ENCODE measurements at places on chromosomes 1 and 21. TPM values are rescaled to one million over a fixed set of nuclear protein-coding genes. Genes with fewer than 3 reads are reported as not detected.

OR6K3 gene
- polyA plus RNA-seq, result not detected

LCE7A gene
- not detected for polyA plus RNA-seq

LRRC71 gene
- polyA plus RNA-seq, result 1.1 TPM

TNFSF18 gene
- polyA plus RNA-seq, result not detected

HIVEP3 gene
- polyA plus RNA-seq, result 3.7 TPM

DDR2 gene
- polyA plus RNA-seq, result 19.1 TPM

RAVER2 gene
- polyA plus RNA-seq, result 25.2 TPM

SH2D5 gene
- polyA plus RNA-seq, result 1.7 TPM

APCS gene
- polyA plus RNA-seq, result not detected

C1QA gene
- polyA plus RNA-seq, result 11.4 TPM

DNA sequence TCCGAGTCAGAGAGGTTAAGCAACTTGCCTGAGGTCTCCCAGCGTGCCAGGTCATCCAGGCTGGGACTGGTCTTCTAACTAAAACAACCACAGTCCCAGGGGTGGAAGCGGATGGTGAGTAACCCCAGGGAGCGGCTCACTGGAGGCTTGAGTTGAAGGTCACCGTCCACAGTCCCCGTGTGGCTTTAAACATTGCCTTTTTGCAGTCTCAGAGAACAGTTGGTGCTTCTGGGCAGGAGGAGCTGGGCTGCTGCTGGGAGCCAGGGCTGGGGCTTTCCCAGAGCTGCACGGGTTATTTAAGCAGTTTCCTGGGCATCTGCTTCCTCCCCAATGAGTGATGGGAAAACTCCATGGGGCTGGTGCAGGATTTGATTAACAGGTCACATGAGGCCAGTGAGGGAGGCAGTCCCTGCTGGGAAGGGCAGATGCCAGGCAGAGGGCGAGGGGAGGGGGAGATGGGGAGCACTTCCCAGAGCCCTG is 12.3 kb downstream of the ARHGEF10L start:
- DNase-seq, result no peak

GRCh38 chr1:194047921-194048320 is 861.5 kb upstream of the B3GALT2 start:
- no peak for DNase-seq

DNA sequence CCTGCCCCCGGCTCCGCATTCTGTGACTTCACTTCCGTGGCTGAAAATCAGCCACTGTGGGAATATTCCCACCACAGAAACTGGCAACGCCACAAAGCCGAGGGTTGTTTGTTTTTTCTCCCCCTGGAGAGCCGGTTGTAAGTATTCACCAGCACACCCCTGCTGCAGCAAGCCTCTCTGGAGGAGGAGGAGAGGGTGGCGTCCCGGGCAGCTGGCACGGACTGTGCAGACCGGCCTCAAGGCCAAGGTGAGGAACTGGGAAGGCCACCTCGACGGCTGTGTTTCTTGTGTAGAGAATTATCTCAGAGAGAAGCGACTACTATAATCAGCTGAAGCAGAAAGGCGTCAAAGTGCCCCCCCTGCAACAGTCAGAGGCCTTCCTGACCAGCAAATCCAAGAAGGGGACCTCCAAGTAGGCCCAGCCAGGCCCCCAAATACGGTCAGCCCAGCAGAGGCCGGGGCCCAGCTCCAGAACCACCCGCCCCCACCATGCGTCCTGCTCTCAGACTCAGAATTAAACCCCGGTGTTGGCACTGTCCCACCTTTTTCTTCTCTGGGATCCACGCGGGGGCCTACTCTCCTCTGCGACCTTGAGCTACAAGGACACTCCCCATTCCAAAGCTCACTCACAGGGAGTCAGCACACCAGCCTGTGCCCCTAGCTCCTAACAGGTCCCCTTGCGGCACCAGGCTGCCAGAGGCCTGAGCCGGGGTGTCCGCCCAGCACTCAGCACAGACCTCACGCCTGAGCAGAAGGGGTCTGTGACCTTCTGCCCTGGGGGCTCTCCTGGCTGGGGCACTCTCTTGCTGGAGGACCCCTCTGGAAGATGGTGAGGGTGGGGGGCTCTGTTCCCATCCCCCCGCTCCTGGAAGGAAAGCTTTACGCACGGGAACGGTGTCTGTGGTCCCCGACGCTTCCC is 1.2 kb upstream of the SMIM1 start:
- no peak for DNase-seq

- peak; percentile 73 for DNase-seq
These were observed 5.4 kb upstream of the DISP3 start for GRCh38 chr1:11473491-11474034.

DNA sequence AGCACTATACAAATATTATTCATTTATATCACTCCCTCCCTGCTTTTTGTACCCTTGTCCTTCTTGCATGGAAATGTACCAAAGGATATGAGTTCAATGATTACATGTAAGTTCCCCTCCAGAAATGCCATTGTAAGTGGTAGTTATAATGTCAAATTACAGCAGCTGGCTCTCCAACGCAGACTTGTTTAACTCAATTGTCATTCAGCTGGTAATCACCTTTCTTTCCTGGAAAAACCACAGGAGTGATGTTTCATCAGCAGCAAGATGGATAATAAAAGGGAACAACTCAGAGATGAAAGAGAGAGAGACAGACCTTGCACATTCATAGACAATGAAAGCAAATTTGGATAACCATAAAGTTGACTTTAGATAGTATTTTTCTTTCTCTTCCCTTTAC is 578.6 kb upstream of the PBX1 start:
- DNase-seq, result no peak

DNA sequence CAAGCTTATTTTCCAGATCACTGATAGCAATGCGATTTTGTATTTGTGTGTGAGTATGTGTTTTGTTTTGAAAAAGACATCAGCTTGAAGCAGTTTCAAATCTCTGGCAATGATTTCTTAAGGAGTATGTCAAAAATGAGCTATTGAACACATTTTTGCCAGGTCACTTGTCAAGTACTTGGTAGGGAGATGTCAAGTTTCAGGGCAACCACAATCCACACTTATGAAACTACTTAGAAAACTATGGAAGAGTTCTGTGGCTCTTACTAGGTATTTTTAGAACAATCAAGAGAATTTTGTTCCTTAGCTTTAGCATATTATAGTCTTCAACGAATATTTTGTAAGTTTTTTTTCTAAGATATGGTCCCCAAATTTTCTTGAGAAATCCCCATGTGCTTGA is 318.8 kb upstream of the ZRANB2 start:
- DNase-seq, result no peak

- no peak for DNase-seq
These were observed 59.8 kb upstream of the BACH1 start for GRCh38 chr21:29238967-29239290.

- no peak for DNase-seq
These were observed 80.3 kb downstream of the RGL1 start for GRCh38 chr1:183885142-183885735.

DNA sequence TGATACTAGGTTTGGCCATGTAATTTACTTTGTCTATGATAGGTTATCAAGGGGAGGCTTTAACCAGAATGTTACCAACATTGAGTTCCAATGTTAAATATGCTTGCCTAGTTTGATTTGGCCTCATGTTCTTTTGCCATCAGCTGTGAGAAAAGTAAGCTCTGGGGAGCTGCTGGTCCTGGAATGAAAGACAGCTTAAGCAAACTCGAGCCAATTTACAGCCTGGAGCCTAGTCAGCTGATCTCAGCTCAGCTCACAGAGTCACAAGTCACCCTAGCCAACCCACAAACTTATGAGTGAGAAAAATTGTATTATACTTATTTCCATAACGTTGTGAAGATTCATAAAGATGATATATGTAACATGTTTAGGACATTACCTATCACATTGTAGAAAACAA is 426.7 kb downstream of the RWDD3 start:
- no peak for DNase-seq

GRCh38 chr1:180250883-180251509 is 20.9 kb downstream of the LHX4 start:
- DNase-seq, result no peak

- DNase-seq, result no peak
These were observed 85.2 kb downstream of the UCHL5 start for GRCh38 chr1:192973988-192974387.

- DNase-seq, result no peak
These were observed 1.1 kb upstream of the RPRD2 start for GRCh38 chr1:150362721-150363425.

- DNase-seq, result no peak
These were observed at the start of gene SDC3 for GRCh38 chr1:30908696-30909364. Gene SDC3, minus strand, starts transcription at chr1:30908758. Its CDS starts 172 bp downstream, at chr1:30908586.

GRCh38 chr1:236575523-236575922 is 28.8 kb downstream of the HEATR1 start:
- no peak for DNase-seq
